ENCODE measurements at places on chromosomes 16 and 17.

DNA sequence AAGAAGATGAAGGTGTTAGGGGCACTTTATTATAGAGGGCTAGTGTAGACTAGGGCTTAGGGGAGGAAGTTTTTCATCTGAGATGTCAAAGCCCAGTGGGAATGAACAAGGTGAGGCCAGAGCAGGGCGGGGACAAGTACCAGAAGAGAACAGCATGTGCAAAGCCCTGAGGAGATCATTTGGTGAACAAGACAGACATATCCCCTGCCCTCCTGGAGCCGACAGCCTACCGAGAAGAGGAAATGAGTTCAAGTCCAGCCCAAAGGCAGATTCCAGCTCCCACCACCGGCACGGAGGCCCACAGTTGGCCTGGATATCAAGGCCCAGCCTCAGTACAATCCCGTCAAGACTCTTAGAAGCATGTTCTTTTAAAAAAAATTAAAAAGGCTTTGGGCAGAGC is 61.1 kb downstream of the C16orf78 start:
- H3K36me3 ChIP-seq = no peaks in the 10 kb centered on the region
- no peaks in the 10 kb centered on the region for H3K27me3 ChIP-seq
- no peak overlapping the region for H3K27ac ChIP-seq
- no peak overlapping the region for H3K4me3 ChIP-seq
- no peak for DNase-seq

- no peak for DNase-seq
Observed at GRCh38 chr17:7894866-7895265, 6.3 kb downstream of the CHD3 start.

DNA sequence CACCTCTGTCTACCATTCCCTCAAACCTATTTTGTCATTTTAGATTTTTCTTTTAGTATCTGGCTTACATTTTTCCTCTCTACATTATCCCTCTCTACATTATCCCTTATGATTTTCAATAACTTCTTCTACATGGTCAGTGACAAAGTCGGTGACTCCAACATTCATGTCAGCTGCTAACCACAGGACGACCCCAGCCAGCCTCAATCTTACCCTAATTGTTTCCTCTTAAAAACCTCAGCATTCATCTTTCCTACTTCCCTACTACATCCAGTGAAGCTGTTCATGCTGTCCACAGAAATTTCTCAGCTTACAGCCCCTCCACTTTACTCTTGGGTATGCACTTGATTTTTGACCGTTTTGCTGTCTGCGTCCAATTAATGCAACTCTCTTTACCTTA is 8.3 kb downstream of the MYH10 start:
- H3K27ac ChIP-seq = no peak overlapping the region
- H3K4me1 ChIP-seq = no peaks in the 10 kb centered on the region
- H3K36me3 ChIP-seq = no peaks in the 10 kb centered on the region
- H3K27me3 ChIP-seq = no peaks in the 10 kb centered on the region
- no peak overlapping the region for H3K4me3 ChIP-seq

- no peaks in the 10 kb centered on the region for H3K4me1 ChIP-seq
- no peak for DNase-seq
- no peaks in the 10 kb centered on the region for H3K36me3 ChIP-seq
- no peak overlapping the region for H3K4me3 ChIP-seq
- no peak overlapping the region for H3K27ac ChIP-seq
Observed at GRCh38 chr16:49556606-49557446, 183.2 kb downstream of the C16orf78 start.

DNA sequence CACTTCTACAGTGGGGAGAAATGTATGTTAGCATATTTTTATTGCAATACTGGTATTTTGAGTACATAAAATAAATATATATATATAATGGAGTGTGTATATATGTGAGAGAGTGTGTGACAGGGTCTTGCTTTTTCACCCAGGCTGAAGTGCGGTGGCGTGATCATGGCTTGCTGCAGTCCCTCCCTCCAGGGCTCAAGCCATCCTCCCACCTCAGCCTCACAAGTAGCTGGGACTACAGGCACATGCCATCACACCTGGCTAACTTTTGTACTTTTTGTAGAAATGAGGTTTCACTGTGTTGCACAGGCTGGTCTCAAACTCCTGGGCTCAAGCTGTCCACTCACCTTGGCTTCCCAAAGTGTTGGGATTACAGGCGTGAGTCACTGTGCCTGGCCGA is 4.1 kb downstream of the CYLD start:
- no peak overlapping the region for H3K27ac ChIP-seq
- H3K27me3 ChIP-seq = no peaks in the 10 kb centered on the region
- H3K36me3 ChIP-seq = no peaks in the 10 kb centered on the region
- no peak overlapping the region for H3K4me3 ChIP-seq

DNA sequence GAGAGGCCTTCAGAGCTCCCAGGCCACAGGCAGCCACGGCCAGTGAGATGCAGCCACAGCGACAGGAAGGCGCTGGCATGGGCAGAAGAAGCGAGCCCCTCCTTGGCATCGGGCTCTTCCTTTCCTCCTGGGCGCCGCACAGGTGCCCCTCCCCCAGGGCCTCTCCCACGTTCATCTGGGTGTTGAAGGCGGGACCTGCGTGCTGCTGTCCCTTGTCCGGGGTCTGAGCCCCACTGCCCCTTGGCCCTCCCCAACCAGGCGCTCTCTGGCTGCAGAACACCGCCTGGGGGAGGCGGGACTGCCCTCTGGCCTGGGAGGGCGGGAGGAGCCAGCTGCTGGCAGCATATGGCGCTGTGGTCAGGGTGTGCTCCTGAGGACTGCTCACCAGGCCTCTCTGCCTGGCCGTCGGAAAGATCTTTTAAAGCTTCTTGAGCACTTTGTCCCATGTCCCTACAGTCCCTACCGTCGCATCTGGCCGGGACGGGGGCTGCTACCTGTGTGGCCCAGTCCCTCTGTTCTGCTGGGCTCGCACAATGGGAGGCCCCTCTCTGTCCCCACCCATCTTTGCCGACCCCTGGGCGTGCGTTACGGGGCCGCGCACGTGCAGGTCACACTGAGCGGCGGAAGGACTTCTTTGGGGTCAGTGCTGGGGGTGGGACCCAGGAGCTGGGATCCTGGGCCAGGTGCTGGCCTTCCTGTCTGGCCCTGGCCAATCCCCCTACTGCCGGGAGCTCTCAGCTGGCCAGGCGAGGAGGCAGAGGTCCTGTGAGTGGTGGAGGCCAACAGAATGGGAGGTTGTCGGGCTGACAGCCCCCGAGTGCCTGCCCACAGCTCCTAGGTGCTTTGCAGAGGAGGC is 1.7 kb downstream of the SLC25A10 start:
- no peak for DNase-seq
- H3K27ac ChIP-seq = no peak overlapping the region
- no peaks in the 10 kb centered on the region for H3K36me3 ChIP-seq
- H3K4me3 ChIP-seq = peak overlapping the region; percentile 82
- peaks cover 37% of the 10 kb centered on the region for H3K4me1 ChIP-seq

DNA sequence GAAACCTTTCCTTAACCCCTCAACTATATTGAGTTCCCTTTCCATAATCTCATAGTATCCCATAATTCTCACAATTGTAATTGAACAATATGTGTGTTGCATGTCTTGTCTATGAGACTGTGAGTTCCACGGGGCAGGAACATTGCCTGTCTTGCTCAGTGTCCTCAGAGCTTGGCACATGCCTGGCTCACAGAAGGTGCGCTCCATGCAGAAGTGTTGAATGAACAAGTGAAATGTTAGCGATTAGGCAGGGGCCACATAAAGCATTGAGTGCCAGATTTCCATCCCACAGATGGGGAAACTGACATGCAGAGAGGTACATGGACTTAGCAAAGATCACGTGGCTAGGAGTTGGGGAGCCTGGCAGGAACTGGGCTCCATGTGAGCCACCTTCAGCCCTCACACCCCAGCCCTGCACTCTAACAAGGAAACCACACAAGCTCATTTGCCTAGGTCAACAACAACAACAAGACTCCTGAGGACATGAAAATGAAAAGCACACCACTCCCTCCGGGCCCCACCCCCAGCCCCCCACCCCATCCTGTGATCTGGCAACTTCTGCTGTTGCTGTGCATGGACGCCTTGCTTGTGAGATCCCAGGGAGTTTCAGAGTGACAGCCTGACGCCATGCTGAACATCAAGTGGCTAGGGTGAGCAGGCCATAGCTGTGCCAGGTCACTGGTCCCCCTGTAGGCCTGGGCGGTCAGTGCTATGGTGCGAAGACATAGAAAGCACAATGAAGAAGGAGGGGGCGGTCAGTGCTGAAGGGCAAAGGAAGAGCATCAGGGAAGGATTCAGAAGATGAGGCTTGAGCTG is 5.0 kb downstream of the PIK3R5 start:
- H3K36me3 ChIP-seq = no peaks in the 10 kb centered on the region
- H3K4me1 ChIP-seq = peaks cover 4% of the 10 kb centered on the region
- DNase-seq = no peak
- peaks cover 5% of the 10 kb centered on the region for H3K27me3 ChIP-seq
- H3K27ac ChIP-seq = no peak overlapping the region

GRCh38 chr16:84754353-84754856 is 54.6 kb downstream of the USP10 start:
- no peaks in the 10 kb centered on the region for H3K36me3 ChIP-seq
- peak overlapping the region; percentile 40 for H3K27ac ChIP-seq
- H3K27me3 ChIP-seq = no peaks in the 10 kb centered on the region
- no peak for DNase-seq
- no peak overlapping the region for H3K4me3 ChIP-seq

DNA sequence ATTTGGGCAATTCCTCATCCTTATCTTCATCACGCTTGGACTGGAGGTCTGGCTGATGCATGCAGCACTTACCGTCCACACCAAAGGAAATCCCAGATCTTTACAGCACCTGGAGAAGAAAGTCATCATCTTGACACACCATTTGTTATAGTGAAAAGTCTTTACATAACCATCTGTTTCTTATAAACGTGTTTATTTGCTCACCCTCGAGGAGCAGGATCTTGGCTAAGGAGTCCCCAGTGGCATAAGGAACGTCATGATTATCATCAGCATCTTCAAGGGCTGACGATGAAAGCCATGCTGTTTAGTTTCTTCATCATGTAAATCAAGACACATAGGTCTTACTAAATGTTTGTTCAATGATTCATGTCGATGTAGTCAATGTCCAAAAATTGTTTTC is 248.8 kb upstream of the ELAC2 start:
- no peak for DNase-seq
- H3K27ac ChIP-seq = no peak overlapping the region
- no peaks in the 10 kb centered on the region for H3K4me1 ChIP-seq
- no peaks in the 10 kb centered on the region for H3K36me3 ChIP-seq

DNA sequence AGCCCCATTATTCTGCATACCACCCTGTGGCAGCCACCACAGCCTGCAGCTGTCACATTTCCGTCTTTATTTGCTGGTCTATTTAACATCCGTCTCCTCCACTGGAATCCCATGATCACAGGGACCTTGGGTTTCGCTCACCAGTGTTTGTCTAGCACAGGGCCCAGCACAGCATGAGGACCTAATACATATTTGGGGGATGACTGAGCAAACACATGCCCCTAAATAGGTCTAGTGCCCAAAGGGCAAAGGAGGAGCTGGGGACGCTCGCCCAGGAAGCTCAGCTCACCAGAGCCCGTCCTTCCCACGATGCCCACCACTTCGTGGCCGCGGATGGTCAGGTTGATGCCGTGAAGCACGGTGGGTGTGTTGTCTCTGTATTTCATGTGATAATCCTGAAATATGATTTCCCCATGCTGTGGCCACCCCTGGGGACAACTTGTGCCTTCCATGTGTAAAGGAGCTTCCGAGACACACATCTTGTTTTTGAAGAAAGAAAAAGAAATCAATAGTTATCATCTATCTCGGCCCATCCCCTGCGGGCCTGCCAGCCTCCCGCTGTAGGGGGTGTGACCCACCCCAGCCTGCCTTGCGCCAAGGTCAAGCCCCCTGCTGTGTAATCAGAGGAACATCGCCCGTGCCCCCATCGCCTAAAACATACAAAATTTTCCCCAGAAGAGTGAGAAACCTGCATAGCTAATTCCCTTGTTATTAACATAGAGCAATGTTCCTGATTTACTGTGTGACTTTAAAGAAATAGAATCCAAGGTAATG is 21.0 kb upstream of the ABCC12 start:
- no peaks in the 10 kb centered on the region for H3K36me3 ChIP-seq
- H3K27ac ChIP-seq = no peak overlapping the region
- no peaks in the 10 kb centered on the region for H3K27me3 ChIP-seq
- H3K4me1 ChIP-seq = no peaks in the 10 kb centered on the region
- DNase-seq = no peak
- no peak overlapping the region for H3K4me3 ChIP-seq

- DNase-seq = no peak
- H3K27me3 ChIP-seq = no peaks in the 10 kb centered on the region
- H3K4me3 ChIP-seq = no peak overlapping the region
- peak overlapping the region; percentile 48 for H3K27ac ChIP-seq
- H3K4me1 ChIP-seq = peaks cover 59% of the 10 kb centered on the region
- H3K36me3 ChIP-seq = no peaks in the 10 kb centered on the region
Observed at GRCh38 chr17:63440127-63440769, 5.9 kb downstream of the CYB561 start.

Data from vagina (tissue), 2 donors.